ENCODE measurements at places on chromosomes 4 and X.

- DNase-seq, result no peak
Observed at GRCh38 chr4:187541666-187542065, 453.9 kb upstream of the ZFP42 start.

- DNase-seq, result no peak
Observed at GRCh38 chr4:978957-979701, 5.8 kb upstream of the DGKQ start.

DNA sequence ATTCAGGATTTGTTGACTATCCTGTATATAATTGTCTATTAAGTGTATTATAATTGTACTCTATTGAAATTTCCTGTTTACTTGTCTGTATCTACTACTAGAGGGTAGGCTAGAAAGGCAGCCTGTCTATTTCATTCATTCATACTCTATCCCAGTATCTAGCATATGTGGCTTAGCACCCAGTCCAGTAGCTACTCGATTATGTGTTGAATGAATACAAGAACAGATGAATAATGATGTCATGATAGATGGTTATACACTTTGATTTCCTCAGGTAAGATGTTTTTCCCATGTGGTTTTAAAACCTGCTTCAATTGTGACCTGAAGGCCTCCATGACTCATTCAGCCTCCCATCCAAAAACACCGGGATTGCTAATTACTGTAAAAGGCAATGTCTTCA lies 68.0 kb downstream of the IL21 start:
- DNase-seq, result no peak

DNA sequence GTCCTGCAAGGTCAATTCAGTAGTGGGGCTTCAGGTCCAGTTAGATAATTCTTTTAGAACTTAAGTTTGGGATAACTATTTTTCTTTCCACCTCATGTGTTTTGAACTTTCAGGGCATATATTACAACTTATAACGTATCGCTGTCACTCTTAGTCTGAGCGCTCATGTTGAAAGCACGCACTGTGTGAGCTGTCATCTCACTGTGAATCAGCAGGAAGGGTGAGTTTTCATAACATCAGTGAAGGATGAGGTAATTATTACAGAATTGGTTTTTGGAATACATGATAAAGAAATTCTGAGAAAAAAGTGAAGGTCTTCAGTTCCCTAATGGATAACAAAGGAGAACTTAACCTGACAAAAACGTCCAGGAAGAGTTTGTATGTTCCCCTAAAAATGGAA lies 45.1 kb upstream of the SLC4A4 start:
- no peak for DNase-seq

- DNase-seq, result no peak
Observed at GRCh38 chrX:57655065-57655464, 25.0 kb downstream of the NLRP2B start.

- no peak for DNase-seq
Observed at GRCh38 chr4:113781439-113782040, 20.0 kb upstream of the CAMK2D start.

DNA sequence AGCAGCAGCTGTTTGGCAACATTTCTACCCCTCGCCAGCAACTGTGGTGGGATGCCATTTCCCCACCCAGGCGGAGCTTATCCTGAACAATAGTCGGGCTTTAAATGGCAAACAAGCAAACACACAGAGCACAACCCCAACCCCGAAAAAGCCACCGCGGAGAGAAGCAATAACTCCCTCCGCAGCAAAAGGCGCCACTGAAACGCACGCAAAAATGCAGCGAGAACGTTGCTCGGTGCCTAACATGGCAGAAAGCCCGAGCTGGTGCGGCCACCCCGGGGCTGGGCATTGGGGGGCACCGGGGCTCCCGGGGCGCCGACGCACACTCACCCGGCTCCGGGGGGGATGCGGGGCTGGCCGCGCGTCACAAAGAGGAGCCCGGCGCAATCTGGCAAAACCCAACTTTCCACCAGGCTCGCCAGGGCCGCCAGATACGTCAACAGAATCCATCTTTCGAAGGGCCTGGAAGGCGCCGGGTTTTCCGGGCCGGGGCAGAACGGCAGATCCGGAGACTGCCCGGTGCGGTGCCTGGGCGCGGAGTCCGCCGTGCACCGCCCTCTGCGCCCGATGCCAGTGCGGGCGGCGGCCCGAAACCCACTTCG lies 818 bp downstream of the RAI2 start:
- DNase-seq, result no peak

- no peak for DNase-seq
Observed at GRCh38 chrX:121579016-121579760, 531.8 kb downstream of the GLUD2 start.

- DNase-seq, result no peak
Observed at GRCh38 chr4:159374749-159375530, 272.1 kb downstream of the RAPGEF2 start.

DNA sequence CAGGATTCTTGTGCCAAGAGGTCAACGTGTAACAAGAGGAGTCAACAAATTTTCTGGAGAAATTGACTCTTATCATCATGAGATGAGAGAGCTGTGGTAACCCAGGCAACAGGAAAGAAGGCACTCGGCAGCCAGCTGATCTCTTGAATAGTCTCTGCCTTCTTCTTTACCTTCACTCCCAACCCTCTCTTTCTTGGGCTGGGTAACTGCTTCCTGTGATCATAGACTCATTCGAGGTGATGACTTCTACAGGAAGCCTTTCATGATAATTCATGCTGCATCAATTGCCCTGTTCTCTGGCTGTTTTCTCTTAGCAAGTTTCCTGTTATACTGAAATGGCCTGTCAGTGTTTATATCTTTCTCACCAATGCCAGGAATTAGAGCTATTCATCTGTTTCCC lies 70.8 kb upstream of the FSTL5 start:
- no peak for DNase-seq

- DNase-seq, result no peak
Observed at GRCh38 chr4:150367326-150367725, 214.6 kb upstream of the MAB21L2 start.

- DNase-seq, result no peak
Observed at GRCh38 chr4:159010563-159011260, 92.2 kb upstream of the RAPGEF2 start.

- DNase-seq, result no peak
Observed at GRCh38 chr4:112085156-112086035, 59.9 kb upstream of the FAM241A start.

DNA sequence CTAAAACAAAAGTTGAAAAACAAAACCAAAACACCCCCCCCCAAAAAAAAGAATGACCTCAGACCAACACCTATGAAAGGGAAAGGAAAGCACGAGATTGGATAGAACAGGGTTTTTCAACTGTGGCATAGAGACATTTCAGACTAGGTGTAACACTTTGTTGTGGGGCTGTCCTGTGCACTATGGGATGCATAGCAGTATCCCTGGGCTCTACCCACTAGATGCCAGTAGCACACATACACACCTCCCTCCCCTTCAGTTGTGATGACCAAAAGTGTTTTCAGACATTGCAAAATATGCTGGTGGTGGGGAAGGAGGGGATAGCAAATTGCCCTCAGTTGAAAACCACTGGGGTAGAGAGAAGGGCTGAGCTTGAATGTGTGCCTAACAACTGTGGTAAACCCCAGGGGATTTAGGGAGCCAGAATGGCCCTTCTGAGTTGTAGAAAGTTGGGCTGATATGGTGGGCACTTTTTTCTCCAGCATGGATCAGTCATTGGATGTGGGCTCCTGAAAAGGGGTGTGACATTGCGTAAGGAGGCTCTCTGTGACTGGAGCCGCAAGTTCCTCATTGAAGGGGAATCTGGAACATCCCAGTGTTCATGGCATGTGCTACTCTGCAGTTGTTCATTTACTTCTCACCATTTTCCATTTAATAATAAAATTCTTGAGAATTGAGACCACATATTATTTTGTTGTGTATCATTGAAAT lies 8.8 kb upstream of the GEMIN8 start:
- no peak for DNase-seq

- DNase-seq, result no peak
Observed at GRCh38 chr4:83629945-83630721, 94.2 kb downstream of the GPAT3 start.

DNA sequence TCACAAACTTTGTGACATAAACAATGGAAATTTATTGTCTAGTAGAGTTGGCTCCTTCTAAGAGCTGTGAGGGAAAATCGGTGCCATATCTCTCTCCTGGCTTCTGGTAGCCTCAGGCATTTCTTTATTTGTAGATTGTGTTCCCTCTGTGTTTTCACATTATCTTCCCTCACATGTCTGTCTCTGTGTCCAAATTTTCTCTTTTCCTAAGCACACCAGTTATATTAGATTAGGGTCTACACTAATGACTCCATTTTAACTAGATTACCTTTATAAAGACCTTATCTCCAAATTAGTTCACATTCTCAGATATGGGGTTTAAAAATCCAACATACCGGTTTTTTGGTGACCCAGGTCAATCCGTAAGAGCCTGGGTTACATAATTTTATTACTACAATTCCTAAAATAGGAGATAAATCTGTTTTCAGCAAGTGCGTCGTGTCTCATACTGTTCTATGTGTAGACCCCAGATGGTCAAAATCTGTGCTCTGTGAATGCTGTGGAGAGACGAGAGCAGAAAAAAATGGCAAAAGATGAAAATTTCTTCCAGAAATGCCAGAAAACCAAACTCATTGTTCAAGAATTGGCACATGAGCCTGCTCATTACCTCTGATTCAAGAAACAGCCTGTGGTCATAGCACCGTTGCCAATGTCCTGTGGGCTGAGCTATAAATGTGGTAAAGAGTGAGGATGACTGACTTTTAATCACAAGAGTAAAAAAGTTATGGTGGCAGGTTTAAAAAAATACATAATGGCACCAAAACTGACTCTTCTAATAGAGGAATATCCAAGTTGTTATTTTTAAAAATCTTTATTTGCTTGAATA lies 574.7 kb downstream of the PCDH7 start:
- no peak for DNase-seq

- no peak for DNase-seq
Observed at GRCh38 chr4:30616942-30617646, 103.1 kb upstream of the PCDH7 start.

- DNase-seq, result no peak
Observed at GRCh38 chrX:17081968-17082367, 135.5 kb downstream of the REPS2 start.

GRCh38 chr4:110032603-110033002 lies 119.9 kb downstream of the EGF start:
- DNase-seq, result no peak

DNA sequence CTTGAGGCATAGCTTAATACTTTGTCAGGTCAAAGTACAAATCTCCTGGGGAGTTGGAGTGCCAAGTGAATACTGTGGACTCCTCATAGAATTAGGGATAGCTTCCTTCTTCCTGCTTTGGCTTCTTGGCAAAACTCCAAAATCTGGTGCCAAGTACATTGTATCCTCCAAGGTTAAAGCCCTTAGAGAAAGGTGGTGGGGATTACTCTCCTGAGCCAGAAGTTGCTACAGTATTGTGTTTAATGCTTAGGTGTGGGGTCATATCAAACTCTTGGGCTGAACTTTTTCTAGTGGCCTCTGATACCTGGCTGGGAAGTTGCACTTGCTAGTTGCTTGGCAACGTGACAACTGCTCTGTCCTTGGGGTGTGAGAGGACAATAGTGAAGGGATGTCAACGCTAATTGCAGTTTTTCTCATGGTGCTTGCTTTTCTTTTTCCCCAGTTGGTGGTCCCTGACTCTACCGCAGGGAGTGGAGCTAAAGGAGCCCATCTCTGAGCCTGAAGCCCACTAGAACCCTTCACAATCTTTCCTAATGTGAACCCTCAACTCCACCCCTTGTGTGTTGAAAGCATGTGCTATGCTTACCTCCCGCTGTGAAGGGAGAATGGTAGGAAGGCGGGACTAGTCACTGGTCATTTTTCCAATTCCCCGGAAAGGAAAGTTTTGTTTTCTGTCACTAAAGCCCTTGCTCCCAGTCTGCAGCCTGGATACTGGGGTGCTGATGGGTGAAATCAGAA lies 35.5 kb downstream of the DLG3 start:
- DNase-seq, result no peak

- no peak for DNase-seq
Observed at GRCh38 chr4:38088321-38088720, 128.1 kb downstream of the PTTG2 start.

- DNase-seq, result no peak
Observed at GRCh38 chr4:112889619-112890527, 159.6 kb upstream of the ANK2 start.

DNA sequence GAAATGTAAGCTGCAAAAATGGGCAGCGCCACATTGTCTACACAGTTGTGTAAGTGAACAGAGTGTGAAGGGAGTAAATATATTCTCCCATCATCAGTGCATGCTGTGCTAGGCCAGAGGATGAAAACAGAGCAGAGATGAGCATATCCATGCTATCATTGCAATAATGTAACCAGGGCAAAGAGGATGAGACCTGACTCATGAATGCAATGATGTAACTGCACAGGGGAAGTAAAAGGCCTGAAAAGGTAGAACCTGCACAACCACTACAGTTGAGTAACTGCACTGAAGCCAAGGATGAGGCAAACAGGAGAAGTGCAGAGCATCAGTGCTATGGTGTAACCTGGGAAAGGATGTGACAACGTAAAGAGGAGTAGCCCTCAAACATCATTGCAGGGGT lies 220.4 kb upstream of the FAM47C start:
- no peak for DNase-seq

GRCh38 chr4:5034206-5034605 lies 14.9 kb upstream of the CYTL1 start:
- DNase-seq, result no peak

GRCh38 chr4:86569103-86569870 lies 24.8 kb upstream of the PTPN13 start:
- no peak for DNase-seq

GRCh38 chr4:80015407-80016189 lies 57.4 kb downstream of the ANTXR2 start:
- DNase-seq, result no peak

DNA sequence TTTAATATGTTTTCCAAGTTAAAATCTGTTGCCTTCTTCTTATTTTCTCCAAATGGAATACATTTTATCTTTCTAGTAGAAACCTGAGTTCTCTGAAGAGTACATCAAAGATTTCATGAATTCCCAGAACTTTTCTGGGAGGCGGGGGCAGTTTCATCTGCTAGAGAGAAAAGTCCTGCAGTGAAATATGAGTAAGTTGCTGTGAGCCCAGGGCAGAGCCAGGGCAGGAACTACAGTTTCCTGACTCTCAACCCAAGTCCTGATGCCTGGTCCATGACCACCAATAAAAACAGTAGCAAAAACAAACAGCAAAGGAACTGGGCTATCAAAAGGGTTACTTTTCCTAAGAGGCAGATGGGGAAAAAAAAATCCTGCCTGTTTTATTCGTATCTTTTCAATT lies 239.4 kb upstream of the CTSO start:
- DNase-seq, result no peak

DNA sequence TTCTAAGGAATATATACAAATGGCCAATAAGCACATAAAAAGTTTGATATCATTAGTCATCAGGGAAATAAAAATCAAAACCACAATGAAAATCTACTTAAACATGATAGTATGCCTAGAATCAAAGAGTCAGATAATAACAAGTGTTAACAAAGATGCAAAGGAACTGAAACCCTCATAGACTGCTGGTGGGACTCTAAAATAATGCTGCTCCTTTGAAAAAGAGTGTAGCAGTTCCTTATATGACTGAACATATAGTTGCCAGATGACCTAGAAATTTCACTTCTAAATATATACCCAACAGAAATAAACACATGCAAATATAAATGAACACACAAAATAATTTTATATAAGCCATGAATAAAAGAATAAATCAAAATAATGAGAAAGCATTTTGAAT lies 205.1 kb upstream of the CTSO start:
- DNase-seq, result no peak

Data from stimulated activated CD8-positive, alpha-beta memory T cell treated with anti-CD3 and anti-CD28 coated beads, Interleukin-15, amount 100 ng/mL, for 48 hours (primary cell).